Stimulated activated CD4-positive, alpha-beta T cell treated with anti-CD3 and anti-CD28 coated beads, Interleukin-1b, Interleukin-23, amount 100 ng/mL, for 1 hour (primary cell): ENCODE measurements at places on chromosomes 12 and 14.

DNA sequence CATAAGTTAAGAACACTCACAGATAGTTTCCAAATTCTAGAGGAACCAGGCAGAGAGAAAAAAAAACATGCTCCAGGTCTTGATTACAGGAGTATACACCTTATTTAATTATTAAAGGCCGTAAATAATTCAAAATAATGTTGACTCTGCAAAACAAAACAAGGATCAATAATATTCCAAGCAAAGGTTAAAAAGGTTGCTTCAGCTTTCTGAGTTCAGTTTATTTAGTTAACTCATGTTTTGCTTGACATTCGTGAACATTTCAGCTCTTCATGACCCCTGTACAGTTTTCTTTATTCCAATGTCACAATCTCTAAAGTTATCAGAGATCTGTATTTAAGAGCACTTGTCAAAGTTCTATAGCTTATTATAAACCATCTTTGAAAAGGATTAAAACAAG, 19.6 kb downstream of the KLRF2 start:
- DNase-seq, result no peak

DNA sequence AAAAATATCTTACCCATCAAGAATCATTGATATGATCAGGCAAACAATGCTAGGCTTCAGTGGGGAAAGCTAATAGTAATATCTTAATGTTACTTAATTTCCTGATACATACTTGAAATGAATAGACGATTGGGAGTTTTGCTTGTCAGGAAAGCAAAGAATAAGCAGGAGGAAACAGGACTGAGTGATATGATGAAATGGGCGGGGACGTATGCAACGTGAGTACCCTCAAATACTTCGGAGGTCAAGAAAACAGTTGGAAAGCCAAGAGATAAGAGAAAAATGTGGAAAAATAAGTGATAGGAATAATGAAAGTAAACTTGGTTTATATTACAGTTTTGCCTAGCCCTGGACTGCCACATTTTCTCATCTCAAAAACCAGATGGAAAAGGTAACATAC, 49.2 kb downstream of the METTL25 start:
- DNase-seq, result no peak

DNA sequence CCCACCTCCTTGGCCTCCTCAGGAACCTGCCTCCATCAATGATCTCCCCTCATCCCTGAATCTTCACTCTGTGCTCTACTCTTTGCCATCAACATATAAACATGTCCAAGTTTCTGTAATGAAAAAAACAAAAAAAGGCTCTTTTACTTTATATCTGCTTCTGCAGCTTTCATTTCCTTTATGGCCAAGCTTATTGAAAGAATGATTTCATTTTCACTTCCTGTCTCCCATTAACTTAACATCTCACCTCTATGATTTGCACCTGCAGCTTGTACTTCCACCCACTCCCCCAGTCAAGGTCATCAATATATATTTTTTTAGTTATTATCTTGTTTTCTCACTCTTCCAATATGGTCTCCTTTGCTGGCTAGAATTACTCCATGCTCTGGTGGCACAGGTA, 15.6 kb upstream of the RNU6-7 start:
- no peak for DNase-seq

- no peak for DNase-seq
These were observed 51.1 kb downstream of the MIS18BP1 start for GRCh38 chr14:45201905-45202304.

- DNase-seq, result no peak
These were observed 10.5 kb upstream of the BTG1 start for GRCh38 chr12:92156139-92156538.

DNA sequence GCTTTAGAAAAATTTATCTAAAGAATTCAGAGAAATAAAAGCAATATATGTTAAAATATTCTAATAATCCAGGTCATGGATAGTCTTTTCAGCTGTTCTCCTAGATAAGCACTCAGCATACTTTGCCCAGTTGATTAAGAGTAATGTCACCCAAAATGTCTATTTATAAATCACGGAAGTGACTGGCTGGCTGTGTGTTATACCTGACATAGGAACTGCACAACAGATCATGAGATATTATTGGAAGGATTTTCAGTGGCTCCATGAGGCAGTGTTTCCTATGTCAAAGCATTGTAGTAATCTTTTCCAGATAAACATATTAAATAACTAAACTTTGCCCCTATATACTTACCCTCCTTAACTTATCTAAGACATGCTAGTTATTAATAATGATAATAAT, 128.8 kb downstream of the ITPR2 start:
- no peak for DNase-seq

GRCh38 chr14:70181276-70181675, 7.5 kb downstream of the SLC8A3 start:
- no peak for DNase-seq

GRCh38 chr12:4177262-4177661, 96.3 kb upstream of the CCND2 start:
- no peak for DNase-seq

DNA sequence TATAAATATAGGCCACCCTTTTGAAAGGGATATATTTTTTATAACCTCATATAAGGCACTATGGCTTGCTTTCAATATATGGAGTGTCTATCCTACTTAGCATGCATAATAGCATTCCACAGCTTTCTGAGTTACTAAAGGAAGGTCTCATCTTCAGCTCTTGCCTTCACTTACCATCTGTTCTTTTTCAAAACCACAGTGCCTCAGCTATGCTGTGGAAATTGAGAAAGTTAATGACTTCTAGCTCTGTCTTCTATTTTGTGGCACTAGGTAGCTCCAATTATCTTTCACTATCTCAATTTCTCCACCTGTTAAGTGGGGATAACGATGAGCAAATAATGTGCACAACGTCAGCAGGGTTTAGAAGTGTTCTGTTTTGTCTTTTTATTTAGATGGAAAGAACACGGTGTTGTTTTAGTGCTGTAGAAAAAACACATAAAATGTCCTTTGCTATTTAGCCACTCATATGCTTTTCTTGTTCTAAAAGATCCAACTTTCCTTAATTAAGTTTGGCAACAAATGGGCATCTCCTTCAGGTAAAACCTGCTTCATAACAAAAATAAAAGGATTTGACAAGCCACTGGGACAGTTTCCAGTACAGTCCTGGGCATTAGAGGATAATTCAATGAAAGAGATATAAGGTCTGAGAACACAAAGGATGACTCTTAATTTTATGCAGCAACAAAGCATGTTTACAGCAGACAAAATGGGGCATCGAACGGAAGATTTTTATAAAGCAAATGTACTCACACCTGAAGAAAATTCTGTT, 462.0 kb upstream of the SYT1 start:
- no peak for DNase-seq

DNA sequence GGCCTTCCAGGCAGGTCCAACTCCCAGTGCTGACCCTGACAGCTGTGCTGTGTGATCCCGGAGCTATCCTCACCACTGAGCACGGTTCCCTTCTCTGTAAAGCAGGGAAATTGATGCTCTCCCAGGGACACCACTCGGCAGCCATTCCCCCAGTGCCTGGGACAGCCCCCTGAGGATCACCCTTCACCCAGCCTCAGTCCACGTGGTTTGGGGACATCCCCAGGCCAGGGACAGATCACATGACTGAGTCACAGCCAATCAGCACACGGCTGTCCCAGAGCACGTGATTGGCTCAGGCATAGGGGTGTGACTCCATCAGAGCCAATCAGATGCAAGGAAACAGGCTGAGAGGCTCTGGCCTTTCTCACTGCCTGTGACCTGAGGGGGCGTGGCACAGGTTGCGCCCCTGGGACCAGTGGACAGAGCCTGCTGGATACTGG, 68.8 kb upstream of the SFSWAP start:
- DNase-seq, result no peak

DNA sequence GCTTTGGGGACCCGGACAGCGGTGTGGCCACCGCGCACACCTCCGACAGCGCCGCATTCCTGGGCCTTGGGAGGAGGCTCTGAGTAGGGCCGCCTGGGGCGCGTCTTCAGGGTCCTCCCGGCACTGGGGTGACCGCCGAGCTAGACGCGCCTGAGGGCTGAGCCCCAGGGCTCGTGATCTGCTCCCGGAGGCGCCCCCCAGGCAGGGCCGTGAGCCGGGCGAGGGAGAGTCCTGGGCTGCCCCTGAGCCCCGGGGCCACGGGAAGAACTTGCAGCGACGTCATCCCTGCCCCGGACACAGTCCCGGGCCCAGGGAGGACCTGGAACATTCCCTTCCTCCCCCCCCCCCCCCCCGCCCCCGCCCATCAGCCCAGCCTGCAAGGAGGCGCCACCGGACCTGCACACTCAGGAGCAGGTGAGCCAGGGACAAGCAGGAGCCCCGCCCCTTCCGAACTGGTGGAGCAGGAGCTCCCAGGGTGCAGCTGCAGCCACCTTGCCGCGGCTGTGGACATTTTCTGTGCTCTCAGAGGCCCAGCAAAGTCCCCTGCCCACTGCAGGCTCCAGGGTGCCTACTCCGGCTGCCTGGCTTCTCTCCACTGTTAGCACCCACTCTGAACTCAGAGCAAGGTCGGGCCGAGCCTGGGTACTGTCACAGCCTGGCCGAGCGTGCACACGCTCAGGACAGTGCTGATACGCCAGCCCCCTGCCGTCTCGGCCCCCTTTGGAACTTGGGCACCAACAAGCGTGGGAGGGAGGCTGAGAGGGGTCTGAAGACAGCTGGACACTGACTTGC, 50.7 kb downstream of the A2M start:
- DNase-seq, result no peak

DNA sequence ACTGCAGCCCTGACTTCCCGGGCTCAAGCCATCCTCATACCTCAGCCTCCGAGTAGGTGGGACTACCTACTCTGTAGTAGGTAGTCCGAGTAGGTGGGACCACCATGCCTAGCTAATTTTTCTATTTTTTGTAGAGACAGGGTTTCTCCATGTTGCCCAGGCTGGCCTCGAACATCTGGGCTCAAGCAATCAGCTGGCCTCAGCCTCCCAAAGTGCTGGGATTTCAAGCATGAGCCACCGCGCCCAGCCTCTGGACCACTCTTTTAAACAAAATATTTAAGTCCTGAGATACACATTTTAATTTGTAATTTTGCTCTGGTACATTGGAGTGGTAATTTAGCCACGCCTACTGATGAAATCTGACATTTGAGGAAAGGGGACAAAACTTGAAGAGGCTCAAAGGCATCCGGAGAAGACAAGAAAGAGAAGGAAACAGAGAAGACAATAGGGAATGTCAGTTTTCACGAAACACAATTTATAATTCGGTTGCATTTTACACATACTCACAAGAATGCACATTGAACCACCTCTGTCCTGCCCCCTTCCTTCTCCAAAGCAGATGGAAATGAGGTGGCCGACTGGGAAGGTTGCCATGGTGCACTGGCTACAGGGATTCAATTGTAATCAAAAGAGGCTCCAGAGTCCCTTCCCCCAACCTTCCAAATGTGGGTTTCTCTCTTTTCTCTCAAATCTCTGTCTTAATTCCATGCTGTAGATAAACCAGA, 9.7 kb upstream of the TUBA1A start:
- no peak for DNase-seq

DNA sequence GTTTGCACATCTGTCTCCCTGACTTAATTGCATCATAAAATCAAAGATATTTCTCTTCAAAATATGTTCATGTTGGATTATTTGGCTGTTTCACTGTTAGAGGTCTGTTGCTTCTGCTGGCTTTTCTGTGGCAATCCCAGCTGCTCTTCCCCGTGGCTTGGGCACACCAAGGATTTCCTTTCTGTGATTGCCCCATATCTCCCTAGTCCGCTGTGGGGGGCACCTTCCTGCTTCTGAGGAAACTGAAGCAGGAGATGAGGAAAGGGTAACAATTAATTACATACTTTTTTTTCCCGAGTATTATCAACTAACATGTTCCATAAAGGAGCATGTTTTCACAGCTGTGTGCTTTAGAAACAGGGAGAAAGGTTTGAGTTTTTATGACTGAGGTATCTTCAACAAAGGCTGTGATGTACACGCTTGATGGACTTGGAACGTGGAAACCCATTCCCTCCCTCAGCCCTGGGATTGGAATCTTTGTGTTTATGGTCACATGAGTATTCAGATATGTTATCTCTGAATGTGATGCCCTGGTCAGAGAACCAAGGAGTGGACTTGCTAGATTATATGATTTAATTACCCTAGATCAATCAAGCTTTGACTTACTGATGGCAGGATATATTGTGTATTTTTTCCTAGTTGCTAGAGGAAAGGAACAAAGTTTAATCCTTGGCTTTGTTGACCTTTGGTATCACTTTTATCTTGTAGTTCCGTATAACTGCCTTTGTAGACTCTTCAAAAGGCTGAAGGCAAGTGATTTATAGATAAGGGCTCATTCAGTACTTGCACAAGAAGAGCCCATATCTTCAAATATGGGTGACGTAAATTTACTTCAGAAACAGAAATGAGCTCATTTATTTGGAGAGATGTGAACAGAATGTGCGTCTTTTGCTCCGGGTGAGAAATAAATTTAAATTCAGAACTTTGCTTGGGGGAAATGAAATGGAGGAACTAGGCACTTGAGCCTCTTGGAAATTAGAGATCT, 46.7 kb downstream of the BORCS5 start:
- no peak for DNase-seq

DNA sequence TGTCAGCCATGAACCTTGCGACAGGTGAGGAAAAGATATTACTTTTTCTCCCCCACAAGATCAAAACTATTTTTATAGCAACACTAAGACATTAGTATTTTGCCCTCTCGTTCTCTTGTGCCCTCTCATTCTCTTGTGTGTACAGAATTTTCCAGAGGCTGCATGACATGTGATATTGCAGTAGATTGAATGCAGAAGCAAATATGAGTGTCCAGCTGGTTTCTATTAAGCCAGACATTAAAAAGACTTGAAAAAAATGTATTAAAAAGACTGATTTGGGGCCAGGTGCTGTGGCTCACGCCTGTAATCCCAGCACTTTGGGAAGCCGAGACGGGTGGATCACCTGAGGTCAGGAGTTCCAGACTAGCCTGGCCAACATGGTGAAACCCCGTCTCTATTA, 63.7 kb upstream of the ZFP36L1 start:
- DNase-seq, result no peak

GRCh38 chr14:77026166-77026929, 2.2 kb downstream of the IRF2BPL start:
- no peak for DNase-seq

- no peak for DNase-seq
These were observed 10.0 kb downstream of the TMCC3 start for GRCh38 chr12:94640134-94640928.

GRCh38 chr14:23612354-23612732, 23.8 kb upstream of the DHRS2 start:
- DNase-seq, result no peak

DNA sequence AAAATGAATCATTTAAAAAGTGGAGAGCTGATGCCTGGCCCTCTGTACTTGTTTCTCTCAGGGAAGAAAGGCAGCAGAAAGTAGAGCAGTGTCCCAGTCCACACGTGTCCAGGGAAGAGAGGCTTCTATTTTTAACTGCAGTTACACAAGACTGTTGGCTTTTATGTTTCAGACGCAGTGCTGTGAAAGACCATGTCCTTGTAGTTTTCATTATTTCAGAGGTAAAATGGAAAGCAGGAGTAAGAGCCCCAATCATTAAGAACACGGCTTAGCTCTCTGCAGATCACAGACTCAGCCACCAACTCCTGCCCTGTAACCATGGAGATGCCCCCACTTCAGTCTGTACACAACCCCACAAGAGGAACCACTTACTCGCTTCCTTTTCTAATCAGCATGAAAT, 336.3 kb downstream of the DAD1 start:
- no peak for DNase-seq

- no peak for DNase-seq
These were observed 4.4 kb upstream of the C14orf39 start for GRCh38 chr14:60490270-60490669.

GRCh38 chr14:89296281-89296745, 120.7 kb downstream of the FOXN3 start:
- no peak for DNase-seq
